ENCODE measurements at places on chromosomes 5 and 9. TPM values are rescaled to one million over a fixed set of nuclear protein-coding genes. Genes with fewer than 3 reads are reported as not detected.

Gene GRM6
- not detected for total RNA-seq

Gene FKBP15
- 12.2 TPM for total RNA-seq

Gene HMCN2
- total RNA-seq: 3.0 TPM

Gene RPS14
- 660 TPM for total RNA-seq

Gene SLC6A3
- not detected for total RNA-seq

Gene NR2F1
- 10.2 TPM for total RNA-seq

Gene PFN3
- not detected for total RNA-seq

Gene KLF9
- total RNA-seq: 35.5 TPM

Gene PRDM9
- 0.08 TPM for total RNA-seq

Gene PCDHB2
- 0.08 TPM for total RNA-seq

Gene LCN2
- total RNA-seq: 2.7 TPM

Gene MYO10
- 7.1 TPM for total RNA-seq

Gene BTF3
- 140 TPM for total RNA-seq

Gene BRINP1
- total RNA-seq: 0.25 TPM

Gene CDHR2
- total RNA-seq: 87.3 TPM

Gene DNAJB5
- 1.9 TPM for total RNA-seq

Gene GCNT4
- total RNA-seq: 0.25 TPM
